NCI-H460 (cell line): ENCODE measurements at places on chromosomes 3 and 15. TPM values are rescaled to one million over a fixed set of nuclear protein-coding genes. Genes with fewer than 3 reads are reported as not detected.

GRCh38 chr3:106810300-106810875 lies 566.9 kb upstream of the CCDC54 start:
- DNase-seq = no peak

DNA sequence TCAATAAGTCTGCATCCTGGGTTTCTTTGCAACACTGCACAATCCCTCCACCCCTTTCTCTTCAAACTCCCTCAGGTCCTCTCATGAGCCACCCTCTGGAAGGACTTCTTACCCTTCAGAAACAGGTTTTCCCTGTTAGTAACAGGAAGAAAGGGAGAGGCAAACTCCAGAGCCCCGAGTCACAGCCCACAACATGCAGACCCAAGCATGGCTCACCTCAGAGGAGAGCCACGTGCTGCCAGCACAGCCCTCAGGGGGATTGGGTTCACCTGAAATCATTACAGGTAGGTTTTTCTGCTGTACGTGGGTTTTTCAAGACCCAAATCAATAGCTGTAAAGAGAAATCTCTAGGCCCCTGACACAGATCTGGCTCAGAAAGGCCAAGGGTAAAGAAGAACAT lies 359.7 kb upstream of the ATP10A start:
- DNase-seq = no peak

The LMAN1L gene
- total RNA-seq = not detected in 2 replicates

GRCh38 chr15:32670623-32671022 lies 29.1 kb downstream of the SCG5 start:
- DNase-seq = no peak

DNA sequence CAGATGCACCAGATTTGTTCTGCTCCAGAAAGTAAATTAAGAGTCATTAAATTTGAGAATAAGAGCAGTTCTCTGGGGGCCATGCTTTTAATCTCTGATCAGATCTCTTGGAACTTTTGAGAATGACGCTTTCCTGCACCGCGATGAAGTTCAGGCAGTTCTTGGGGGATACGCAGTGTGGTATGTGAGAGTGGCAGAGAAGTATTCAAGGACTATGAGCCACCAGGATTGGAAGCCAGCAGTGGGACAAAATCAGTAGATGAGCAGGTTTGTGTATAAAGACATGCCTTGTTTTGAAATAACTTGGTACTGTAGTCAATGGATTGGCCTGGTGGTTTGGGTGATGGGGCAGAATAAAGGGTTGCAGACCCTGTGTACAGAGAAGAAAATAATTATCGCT lies 483.6 kb downstream of the ERC2 start:
- no peak for DNase-seq

DNA sequence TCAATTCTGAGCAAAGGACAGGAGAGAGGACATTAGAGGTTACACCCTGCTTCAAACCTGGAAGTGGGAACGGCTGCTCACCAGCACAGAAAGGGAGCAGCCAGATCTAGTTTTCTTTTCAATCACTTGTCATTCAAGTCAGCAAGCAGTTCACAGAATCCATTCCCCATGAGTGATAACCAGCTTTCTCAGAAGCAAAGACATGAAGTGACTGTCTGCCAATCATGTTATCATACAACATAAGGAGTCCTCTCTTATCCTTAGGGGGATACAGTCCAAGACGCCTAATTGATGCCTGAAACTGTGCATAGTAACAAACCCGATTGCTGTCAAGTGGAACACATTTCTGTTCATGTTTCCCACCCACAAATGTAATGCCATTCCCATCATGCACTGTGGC lies 54.7 kb downstream of the FAM98B start:
- no peak for DNase-seq

- DNase-seq = no peak
These were observed 14.8 kb downstream of the SKIL start for GRCh38 chr3:170372190-170372879.
